Left renal cortex interstitium (tissue), 4 donors: ENCODE measurements at places on chromosomes 16 and 17. TPM values are rescaled to one million over a fixed set of nuclear protein-coding genes. Genes with fewer than 3 reads are reported as not detected.

DNA sequence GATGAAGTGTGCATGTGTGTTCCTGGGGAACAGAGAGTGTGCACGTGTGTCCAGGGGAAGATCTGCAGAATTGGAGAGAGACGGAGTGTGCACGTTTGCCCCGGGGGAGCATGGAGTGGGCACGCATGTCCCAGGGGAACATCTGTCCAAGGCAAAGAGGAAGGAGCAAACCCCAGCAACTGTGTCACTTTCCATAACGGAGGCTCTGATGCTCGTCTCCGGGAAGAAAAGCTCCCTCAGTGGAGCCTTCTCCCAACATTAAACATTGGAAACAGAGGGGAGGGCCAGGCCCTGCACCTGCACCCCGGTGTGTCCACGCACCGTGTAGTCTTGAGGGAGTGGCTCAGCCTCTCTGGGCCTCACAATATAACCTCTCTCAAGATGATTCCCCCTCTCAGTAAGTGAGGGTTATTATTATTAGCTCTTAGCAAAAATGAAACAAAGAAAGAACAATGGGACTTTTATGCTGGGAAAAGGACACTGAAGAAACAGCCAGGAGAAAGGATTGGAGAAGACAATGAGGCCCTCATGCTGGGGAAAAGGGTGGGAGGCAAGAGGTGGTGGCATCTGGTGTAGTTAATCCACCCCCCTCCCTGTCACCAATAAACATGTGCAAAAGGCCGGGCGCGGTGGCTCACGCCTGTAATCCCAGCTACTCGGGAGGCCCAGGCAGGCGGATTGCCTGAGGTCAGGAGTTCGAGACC is 7.6 kb downstream of the RAB40B start:
- DNase-seq, result no peak

GRCh38 chr16:69187446-69188235 is 677 bp downstream of the SNTB2 start:
- DNase-seq, result no peak

DNA sequence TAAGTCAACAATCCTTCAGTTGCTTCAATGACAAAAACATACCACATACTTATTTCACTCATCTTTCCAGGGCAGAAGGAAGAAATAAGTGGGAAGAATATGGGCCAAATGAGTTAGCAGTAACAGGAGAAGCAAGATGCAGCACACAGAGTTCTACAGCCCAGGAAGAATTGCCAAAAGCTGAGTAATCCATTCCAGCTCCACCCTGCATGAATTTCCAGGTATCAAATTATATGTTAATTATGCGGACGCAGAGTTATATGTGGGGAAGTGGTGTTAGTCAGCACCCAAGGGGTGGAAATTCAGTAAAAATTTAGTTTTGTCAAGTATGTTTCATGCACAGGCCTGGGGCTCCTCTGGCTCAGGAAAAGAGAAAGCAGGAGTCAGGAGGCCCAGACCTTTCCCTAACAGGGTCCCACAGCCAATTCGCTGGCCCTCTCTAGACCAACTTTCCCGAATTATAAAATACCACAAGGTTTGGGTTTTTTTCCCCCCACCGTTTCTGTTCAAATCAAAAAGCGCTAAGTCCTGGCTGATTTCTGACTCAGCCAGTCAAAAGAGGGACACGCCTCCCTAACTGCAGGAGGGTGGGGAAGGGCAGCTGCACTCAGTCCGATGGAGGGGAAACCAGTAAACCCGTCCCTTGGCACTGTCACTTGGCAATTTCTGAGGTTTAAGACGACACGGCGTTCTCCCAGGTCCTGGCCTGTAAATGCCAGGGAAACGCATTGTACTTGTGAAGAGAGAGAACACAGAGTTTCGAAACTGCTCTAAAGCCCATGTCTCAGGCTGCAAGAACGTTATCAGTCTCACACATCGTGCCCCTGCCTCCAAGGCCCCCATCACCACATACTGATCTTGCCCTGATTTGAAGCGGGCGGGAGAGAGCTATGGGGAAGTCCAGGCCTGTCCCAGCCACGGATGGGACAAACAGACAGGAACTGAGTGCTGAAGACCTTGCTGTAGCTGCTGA is 58.1 kb downstream of the ZFHX3 start:
- no peak for DNase-seq

FBXO31 gene
- polyA plus RNA-seq, result 29.5 TPM

RNF222 gene
- 0.27 TPM for polyA plus RNA-seq

RSKR gene
- polyA plus RNA-seq, result 34.0 TPM
